Urothelium cell line (cell line): ENCODE measurements at places on chromosomes 6 and 20.

GRCh38 chr6:68235326-68235784 is 399.7 kb upstream of the ADGRB3 start:
- no peak for DNase-seq

GRCh38 chr20:1489325-1489724 is 1.9 kb downstream of the SIRPB2 start:
- no peak for DNase-seq

- DNase-seq, result no peak
Measured at GRCh38 chr6:84775751-84776150, 11.4 kb upstream of the TBX18 start.

GRCh38 chr6:118468682-118469465 is 79.2 kb upstream of the PLN start:
- DNase-seq, result peak; percentile 1

DNA sequence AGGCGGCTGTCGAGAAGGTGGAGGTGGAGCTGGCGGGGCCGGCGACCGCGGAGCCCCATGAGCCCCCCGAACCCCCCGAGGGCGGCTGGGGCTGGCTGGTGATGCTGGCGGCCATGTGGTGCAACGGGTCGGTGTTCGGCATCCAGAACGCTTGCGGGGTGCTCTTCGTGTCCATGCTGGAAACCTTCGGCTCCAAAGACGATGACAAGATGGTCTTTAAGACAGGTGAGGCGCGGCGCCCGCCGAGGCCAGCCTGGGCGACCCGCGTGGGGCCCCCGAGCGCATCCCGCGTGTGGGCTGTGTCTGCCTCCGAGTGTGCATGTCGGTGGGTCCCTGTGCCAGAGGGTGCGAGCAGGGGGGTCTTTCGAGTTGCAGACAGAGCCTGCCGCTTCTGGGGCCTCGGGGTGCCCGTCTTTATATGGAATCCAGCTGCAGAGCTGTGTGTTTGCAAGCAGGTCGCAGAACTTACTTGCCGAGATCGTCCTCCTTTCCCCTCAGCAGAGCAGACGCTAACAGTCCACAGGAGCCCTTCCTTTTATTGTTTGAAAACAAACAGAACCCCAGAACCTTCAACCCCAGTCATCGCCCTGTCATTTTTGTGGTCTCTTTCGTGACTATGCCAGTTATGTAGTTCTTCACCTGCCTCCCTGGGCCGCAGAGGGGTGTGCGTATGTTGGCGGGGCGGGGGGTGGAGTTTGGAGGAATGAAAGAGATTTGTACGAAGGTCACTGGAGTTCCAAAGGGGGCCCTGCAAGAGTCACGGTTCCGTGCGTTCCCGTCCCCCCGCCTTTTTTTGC is 766 bp downstream of the SLC16A10 start:
- peak; percentile 21 for DNase-seq

- DNase-seq, result no peak
Measured at GRCh38 chr6:56243518-56244070, 3.8 kb downstream of the COL21A1 start.

DNA sequence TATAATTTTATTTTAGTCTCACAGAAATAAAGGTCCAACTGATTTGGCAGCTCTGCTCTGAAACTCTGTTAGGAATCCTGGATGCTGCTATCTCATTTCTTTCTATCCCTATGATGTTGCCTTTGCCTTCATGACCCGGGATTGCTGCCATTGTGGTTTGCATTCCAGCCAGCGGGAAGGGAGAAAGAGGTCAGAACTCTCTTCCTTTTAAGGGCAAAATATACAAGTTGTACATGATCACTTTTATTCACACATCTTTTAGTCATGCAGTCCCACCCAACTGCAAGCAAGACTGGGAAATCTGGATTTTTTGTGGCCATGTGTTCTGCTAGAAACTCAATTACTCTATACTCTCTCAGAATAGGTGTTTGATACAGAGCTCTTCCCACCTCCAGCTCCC is 263.1 kb upstream of the ZFP64 start:
- DNase-seq, result no peak

- DNase-seq, result no peak
Measured at GRCh38 chr6:101762851-101763250, 369.3 kb downstream of the GRIK2 start.

- peak; percentile 41 for DNase-seq
Measured at GRCh38 chr6:138289739-138290138, 71.4 kb upstream of the PBOV1 start.

- DNase-seq, result no peak
Measured at GRCh38 chr20:19729672-19730071, 28.4 kb upstream of the RIN2 start.

- no peak for DNase-seq
Measured at GRCh38 chr6:36501686-36502085, 45.6 kb downstream of the STK38 start.

DNA sequence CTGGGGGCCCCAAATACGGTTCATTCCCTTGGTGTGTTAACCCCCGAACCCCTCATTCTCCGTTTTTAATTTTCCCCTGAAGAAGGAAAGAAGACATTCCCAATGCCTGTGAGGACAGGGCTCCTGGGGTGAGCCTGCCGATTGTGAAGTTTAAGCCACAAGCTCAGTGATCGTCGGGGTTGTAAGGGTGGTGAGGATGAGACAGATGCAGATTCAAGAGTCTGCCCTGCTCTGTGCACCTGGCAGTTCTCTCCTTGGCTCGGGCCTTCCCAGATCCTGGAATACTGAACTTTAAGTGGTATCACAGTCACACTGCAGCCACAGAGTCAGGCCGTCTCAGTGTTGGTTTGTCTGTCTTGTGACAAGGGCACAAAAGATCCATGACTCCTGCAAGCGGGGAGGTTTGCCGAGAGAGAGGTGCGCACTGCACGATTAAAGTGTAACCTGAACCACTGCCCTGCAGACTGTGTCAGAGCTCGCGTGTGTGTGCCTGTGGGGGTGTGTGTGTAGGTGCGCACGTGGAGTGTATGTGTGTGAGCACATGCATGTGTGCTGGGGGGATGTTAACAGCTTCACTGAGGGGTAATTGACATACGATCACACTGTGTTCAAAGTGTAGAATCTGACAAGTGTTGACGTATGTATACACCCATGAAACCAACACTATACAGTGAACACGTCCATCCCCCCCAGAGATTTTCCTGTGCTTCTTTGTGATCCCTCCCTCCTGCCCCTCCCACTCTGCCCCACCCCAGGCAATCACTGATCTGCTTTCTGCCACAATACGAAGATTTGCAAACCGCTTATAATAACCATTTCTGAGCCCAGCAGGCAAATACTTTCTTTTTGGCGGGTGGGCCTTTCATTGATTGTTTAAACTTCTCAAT is 38.9 kb downstream of the RPP40 start:
- DNase-seq, result no peak

- DNase-seq, result no peak
Measured at GRCh38 chr20:63582382-63583063, 8.5 kb upstream of the HELZ2 start.

GRCh38 chr20:58448958-58449357 is 59.9 kb downstream of the VAPB start:
- no peak for DNase-seq

DNA sequence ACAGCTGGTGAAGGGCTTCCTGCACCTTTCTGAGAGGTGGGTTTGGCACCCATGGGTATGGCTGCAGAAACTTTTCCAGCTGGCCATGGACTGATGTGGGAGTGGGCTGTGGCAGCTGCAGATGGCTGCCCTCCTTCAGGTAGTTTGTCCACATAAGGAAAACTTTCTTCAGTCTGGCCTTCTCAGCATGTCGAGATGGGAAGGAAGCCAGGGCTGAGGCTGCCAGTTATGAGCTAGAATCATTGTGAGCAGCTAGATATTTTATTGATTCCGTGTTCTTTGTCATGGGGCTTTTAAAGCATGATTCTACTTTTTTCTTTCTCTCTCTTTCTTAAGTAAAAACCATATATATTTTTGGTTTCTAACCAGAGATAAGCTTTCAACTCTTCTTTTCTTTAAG is 16.6 kb downstream of the NKX2-4 start:
- DNase-seq, result no peak

DNA sequence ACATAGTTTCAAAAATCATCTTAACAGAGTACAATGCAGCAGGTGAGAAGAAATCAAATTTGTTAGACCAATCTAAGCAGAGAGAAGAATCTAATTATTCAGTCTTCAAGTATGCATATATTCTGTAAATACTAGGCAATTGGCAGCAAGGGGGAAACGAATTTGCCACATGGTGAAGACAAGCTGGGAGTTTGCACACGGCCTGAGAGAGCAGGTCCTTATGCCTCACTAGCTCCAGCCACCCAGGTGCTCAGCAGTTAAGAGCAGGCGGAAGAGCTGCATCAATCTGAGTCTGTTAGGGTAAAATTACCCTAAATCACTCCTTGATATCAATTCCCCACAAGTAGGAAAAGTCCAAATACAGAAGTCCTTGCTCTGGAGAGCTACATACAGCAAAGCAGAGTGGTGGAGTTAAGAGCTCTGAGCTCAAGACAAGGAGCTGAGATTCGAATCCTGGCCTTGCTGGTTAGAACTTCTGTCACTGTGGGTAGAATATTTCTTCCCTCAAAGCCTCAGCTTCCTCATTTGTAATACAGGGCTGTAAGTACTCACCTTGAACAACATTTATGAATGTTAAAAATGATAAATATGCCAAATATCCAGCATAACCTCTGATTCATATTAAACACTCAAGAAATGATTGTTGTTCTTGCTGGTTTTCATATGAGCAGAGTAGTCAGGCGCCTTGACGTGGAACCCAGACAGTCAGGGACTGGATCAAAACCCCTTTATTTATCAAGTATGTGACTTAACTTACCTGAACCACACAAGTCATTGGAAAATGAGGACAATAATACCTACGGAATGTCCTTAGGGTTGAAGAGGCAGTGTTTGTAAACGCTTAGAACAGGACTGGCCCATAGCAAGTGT is 444.2 kb downstream of the CDH26 start:
- no peak for DNase-seq

GRCh38 chr6:46421939-46422338 is 69.3 kb downstream of the RCAN2 start:
- no peak for DNase-seq

- DNase-seq, result no peak
Measured at GRCh38 chr20:49976542-49976941, 6.2 kb upstream of the SNAI1 start.

- no peak for DNase-seq
Measured at GRCh38 chr6:13431059-13431656, 56.2 kb downstream of the GFOD1 start.

GRCh38 chr6:5351552-5352210 is 90.4 kb downstream of the FARS2 start:
- no peak for DNase-seq

DNA sequence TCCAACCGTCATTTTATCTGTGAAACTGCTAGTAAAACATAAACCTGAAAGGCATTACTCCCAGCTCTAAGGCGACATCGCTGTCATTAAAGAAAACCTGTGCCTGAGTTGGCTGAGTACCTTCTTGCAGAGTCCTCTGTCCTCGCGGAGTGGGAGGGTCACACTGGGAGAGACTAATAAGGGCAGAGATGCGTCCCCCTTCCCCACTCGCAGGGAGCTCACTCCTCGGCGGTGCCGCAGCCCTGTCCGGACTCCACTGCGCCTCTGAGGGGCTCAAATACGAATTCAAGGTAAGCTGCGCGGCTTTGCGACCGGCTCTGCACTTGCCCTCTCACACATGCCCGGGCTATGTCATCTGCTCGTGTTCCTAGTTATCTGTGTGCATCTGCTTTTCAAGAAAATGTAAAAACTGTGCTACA is at the start of gene COL19A1:
TSS of gene COL19A1 (plus strand) at position 206 of the 419 bp plus-strand sequence. CDS start 13,012 bp downstream, outside the sequence.
- no peak for DNase-seq

DNA sequence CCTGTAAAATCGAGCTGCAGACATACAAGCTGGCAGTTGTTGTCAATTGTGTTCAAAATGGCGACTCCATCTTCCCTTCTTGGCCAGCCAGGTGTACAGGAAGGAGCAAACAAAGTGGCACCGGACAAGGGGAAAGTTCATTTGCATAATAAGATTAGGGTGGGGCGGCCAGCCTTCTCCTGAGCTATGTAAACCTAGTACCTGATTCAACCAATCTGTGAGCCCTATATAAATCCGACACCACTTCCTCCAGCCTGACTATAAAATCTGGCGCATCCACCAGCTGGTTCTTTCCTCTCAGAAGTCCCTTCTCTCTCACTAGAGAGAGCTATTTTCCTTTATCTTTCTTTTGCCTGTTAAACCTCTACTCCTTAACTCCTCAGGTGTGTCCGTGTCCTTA is 8.1 kb upstream of the HBS1L start:
- no peak for DNase-seq

- no peak for DNase-seq
Measured at GRCh38 chr20:10077081-10077471, 42.3 kb downstream of the ANKEF1 start.

GRCh38 chr6:113842165-113842564 is 15.0 kb upstream of the MARCKS start:
- no peak for DNase-seq

- DNase-seq, result no peak
Measured at GRCh38 chr20:51185861-51186260, 163.0 kb upstream of the KCNG1 start.

- DNase-seq, result no peak
Measured at GRCh38 chr6:16473908-16474771, 235.8 kb downstream of the GMPR start.

GRCh38 chr6:70171236-70171635 is 131.6 kb downstream of the COL9A1 start:
- no peak for DNase-seq

DNA sequence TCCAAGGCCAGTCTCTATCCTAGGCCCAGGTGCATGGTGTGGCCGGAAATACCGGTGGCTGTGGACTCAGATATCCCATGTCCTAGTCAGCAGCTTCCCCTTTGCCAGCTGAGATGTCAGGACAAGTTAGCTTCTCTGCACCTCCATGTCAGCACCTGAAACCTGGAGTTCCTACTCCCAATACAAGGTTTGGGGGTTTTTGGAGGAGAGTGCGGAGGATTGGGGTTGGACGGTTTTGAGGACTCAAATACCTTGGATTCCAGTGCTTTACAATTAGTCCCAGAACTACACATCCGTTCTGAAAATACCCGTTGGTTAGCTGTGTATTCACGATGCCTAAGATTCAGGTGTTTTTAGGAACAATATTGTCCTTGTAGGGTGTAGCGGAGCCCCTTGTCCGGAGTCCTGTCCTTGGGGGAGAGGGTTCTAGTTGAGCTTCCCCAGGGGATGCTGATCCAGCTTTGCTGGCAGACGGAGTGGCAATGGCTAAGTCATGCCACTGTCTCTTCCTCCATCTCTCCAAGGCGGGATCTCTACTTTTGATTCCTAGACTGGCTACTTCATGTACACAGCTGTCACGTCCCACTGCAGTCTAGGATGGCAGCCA is 45.0 kb downstream of the ADNP start:
- DNase-seq, result no peak

GRCh38 chr6:7188492-7188891 is 80.7 kb downstream of the RREB1 start:
- no peak for DNase-seq

DNA sequence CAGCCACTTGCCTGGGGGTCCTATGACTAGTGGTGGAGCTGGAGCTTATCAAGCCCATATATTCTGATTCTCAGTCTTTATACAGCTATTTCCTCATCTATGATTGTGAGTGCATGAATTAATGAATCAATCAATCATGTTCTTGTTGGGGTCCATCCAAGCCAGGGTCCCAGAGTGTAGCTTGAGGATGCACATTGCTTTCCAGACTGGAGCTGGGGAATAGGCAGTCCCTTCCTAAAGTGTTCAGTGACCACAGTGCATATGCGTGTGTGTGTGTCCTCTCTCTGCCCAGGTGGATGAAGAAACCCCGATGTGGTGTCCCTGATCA is 25.1 kb downstream of the MMP24 start:
- DNase-seq, result no peak
